HFFc6 (cell line): ENCODE measurements at places on chromosomes 5 and 9.

- no peak for DNase-seq
Observed at GRCh38 chr5:173010021-173010420, 26.4 kb downstream of the ATP6V0E1 start.

DNA sequence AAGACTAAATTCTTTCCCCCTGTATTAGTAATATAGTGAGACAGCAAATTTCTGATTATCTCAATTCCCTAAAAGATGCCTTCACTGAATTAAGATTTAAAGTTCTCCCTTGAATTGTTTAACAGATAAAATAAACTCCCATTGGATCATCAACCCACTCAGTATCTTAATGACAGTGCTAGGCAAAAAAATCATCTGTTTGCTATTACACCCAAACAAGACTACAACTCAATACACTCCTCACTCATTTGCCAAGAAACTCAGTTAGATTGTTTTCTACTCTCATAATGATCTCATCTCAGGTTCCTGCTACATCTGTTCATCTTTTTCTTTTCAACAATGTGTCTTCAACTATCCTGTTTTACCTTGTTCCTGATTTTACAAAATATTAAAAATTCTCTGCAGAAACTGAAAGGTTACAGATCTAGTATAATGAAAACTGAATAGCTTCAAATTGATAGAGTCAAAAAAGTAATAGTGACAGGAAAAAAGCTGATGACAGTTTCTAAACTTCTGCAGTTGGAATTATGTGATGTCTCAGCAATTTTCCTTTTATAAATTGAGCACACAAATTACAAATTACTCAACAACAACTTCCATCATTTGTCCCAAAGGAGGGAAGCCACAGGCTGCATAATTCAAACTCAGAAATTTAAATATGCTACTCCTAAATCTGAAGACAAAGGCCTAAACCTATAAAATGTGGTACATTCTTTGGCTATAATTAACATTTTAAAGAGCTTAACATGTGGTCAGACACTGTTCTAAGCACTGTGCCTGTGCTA is 39.4 kb downstream of the HOMER1 start:
- no peak for DNase-seq

DNA sequence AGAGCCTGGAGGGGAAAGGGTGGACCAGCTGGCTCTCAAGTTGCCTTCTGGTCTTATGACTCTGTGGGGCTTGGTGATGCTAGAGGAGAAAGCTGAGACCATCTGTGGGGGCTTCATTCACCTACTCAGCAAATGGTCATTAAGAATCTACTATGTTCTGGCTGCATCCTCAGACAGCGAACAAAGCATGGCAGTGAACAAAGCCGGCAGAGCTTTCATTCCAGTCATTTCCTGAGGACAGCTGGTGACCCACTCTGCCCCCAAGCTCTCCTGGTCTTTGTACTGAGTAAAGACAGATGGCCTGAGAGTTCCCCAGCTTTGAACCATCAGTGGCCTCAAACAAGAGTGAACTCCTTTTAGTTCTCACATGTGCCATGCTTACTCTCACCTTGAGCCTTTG is 48.0 kb downstream of the FGF1 start:
- DNase-seq = no peak

GRCh38 chr5:133853646-133854365 is 114.6 kb downstream of the C5orf15 start:
- DNase-seq = no peak

DNA sequence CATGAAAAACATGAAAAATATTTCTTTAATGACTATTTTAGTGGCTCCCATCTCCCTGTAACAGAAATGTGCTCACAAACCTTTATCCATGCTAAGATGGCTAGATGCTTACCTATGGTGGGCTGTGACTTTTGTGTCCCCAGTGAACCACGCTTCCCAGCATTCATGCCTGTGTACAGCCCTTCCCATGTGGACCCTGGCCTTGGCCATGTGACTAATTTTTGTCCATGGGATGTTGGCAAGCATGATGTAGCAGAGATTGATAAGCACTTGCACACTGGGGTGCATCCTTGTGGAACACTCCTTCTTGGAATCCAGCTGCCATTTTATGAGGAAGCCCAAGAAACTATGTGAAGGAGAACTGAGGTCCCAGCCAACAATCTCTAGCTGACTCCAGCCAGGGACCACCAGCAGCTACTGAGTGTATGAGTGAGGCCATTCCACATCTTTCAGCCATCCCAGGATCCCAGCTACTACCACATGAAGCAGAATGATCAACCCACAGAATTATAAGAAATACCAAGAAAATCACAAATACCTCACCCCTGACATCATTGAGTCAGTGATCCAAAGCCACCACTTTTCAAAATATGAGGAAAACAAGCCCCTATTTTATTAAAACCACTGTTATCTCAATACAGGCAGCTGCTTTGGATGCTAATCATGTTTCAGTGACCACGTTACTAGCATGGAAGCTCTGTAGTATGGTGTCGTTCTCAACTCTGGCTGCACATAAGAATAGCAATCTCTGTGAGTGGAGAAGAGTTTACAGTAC is 16.1 kb upstream of the RAI14 start:
- peak; percentile 66 for DNase-seq

GRCh38 chr5:17180330-17180843 is 37.0 kb upstream of the BASP1 start:
- no peak for DNase-seq

DNA sequence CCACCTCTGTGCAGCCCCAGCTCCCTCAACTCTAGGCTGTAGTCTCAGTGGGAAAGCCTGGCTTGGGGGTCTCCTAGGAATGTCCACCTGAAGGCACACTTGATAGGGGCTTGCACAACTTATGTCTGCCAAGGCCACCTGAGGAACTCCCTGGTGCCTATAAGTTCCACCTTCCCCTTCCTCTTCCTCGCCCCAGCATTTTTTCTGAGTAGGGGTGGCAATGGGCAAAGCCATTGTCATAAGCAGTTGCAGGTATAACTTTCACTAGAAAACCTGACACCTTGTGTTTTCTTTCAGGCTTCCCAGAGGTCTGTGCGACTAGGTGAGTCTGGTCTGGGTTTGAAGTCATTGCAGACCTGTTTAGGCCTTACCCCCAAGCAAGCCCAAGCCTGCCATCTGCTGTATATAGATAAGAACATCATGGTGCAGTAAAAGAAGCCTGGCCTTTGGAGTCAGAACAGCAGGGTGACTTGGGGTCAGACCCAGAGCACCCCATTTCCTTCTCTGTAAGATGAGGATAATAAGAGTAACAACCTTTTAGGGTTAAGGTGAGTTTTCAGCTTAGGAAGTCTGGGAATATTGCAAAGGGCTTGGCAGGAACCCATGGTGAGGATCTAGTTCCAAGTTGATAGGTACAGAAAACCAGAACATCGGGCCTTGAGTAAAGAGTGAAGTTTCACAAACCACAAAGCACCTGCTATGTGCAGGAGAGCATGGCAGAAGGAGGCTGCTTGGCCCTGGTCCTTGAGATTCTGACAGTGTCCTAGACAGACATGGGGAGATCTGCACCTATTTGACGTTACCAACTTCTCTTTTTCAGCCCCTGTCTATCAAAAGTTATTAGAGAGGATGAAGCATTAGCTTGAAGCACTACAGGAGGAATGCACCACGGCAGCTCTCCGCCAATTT is 33.8 kb downstream of the TGFBI start:
- peak; percentile 57 for DNase-seq

DNA sequence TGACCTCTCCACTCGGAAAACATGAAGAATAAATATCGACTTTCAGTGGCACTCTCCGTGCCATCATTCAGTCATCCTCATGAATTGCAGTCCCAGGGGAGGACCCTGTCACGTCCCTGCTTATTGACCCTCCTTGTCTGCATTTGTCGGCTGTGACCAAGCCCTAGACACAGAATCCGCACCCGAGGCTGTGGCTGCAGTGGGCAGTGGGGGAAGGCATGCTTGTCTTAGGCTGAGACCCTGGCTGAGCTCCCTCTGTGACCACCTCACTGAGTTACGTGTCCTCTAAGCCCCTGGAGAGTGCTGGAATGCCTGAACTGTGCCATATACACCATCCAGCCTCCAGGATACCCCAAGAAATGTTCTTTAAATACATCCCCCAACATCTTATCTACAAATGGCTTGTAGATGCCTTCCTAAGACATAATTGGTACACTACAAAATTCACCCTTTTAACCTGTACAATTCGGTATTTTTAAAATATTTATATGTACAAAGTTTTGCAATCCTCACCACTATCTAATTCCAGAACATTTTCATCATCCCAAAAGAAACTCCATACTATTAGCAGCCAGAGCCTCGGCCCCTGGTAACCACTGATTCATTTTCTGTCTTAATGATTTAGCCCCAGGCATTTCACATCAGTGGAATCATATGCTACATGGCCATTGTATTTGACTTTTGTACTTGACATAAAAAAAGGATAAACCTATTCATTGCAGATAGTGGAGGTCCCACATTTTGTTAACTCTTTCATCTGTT is 80.8 kb upstream of the ICE1 start:
- DNase-seq = peak; percentile 64

DNA sequence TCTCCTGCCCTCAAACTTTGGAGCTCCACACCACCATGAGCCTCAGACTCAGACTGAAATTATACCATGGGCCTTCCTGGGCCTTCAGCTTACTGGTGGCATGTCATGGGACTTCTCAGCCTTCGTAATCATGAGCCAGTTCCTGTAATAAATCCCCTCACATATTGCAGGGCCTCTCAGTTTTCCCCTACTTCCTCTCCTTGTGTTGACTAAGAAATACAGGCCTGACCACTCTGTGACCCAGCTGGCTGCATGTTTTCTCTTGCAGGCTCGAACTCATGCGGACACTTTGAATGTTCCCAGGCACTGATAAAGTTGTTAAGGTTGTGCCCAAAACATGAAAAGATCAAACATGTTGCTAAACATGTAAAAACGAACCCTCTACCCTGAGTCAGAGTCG is 26.2 kb upstream of the SHC3 start:
- DNase-seq = no peak

GRCh38 chr9:123031963-123032362 is 1.5 kb upstream of the GPR21 start:
- DNase-seq = no peak

DNA sequence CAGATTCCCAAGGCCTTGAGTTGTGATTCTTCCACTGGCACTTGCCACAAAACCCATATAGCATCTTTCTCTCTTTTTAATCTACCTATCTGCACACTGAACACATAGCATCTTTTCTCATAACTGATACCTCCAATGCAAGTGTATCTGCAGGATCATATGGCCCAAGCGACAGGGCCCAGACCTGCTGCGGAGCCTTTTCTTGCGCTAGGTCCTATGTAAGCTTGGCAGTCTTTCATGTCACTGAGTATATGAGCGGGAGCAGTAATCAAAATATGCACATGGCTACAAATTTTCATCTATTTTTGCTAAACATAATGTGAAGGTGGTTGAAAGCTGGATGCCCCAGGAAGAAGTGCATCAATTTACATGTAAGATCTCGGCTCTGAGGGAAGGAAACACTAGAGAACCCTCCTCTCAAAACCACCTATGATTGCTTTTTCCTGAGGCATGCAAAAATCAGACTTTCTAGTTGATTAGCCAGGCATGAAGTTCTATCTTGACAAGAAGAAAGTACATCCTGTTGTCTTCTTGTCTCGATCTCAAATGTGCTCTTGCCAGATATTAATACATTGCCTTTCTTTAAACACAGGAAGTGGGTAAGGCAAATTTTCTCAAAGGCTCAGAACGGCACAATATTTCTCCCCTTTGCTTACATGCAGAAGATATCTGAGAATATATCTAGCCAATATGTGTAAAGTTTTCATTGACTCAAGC is 26.9 kb upstream of the CEMIP2 start:
- no peak for DNase-seq

DNA sequence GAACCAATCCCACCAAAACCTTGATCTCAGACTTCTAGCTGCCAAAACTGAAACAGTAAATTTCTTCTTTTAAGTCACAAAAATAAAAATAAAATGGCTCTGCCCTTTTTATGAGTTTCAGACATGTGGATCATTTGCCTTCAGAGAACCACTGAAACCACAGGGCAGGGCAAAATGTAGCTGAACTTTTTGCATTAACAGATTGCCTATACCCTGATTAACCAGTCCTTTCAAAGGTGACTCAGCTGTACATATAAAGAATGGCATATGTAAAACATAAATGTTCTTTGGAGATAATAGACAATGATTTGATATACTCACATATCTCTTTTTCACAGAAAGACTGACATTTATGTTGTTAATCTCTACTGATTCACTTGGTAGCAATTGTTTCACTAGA is 187.1 kb upstream of the GRIN3A start:
- no peak for DNase-seq

- DNase-seq = no peak
Observed at GRCh38 chr9:110115341-110115820, 92.6 kb downstream of the C9orf152 start.

DNA sequence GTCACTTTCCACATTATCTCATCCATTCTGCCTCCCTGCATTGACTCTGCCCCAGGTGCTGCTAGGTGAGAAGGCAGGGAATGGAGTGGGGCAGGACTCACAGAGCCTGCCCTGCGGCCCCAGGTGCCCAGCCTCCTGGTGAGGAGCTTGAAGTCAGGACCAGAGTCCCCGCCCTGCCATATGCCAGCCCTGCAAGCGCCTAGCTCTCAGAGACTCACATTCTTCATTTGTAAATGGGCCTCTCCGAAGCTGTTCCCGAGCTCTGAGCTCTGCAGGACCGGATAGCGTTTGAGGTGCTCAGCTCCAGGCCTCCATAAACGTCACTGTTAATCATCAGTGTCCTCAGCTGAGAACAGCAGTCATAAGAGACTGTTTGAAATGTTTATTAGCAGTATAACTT is 75.1 kb upstream of the STXBP1 start:
- peak; percentile 74 for DNase-seq

- no peak for DNase-seq
Observed at GRCh38 chr5:111928511-111928910, 171.5 kb upstream of the NREP start.

DNA sequence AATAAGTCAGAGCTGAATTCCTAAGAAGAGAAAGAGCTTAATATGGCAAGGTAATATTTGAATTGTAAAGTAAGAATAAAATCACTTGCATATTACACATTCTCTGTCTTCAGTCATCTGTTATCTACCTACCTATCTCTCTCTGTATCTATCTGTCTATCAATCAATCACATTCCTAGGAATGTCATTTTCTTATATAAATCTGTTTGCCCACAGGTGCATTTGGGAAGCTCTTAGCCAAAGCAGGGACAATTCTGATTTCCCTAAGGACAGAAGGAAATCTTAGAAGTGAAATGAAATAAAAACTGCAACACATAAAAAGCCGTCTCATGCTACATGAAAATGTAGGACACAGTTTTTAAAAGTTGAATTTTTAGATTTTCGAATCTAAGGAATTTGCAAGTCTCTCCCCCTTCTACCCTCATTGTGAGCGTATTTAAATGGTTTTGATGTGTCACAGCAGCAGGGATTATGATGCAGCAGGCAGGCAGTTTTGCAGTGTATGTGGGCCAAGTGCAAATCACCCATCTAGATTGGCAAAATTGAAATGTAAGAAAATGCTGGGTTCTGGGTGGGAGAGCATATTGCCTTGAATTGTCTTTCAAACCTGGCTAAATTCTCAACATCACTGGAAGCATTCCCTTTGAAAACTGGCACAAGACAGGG is 155.7 kb downstream of the ACER2 start:
- no peak for DNase-seq

DNA sequence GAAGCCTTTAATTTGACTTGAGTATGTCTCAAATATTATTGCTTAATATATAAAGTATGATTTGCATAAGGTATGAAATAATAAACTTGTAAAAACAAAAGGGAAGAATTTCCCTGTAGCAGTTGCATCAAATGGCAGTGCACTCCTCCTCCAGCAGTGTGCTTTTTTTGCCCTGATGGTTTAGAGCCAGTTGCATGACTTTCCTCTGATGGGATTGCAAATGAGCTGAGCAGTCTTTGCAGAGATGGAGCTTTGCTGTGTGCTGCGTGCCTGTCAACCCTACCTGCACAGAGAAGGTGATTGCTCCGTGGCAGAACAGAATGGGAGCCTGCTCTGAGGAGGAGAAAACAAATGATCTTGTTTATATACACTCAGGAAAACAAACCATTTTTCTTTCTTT is 22.7 kb upstream of the CATSPER3 start:
- DNase-seq = no peak
